ENCODE measurements at places on chromosomes 2 and 18.

GRCh38 chr2:19607400-19607799, 249.0 kb upstream of the OSR1 start:
- DNase-seq: no peak

DNA sequence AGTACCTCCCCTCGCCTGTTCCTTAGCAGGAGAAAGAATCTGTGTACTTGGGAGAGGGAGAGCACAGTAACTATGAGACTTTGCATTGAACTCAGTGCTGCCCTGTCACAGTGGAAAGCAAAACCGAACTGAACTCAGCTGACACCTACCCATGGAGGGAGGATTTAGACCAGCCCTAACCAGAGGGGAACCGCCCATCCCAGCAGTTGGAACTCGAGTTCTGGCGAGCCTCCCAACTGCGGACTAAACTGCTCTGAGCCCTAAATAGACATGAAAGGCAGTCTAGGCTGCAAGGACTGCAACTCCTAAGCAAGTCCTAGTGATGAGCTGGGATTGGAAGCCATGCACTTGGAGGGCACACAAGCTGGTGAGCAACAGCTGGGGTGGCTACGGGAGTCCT, 110.4 kb downstream of the GRB14 start:
- DNase-seq: no peak

GRCh38 chr2:175926272-175926671, 75.8 kb downstream of the LNPK start:
- DNase-seq: no peak

GRCh38 chr18:12233378-12233777, 20.8 kb upstream of the CIDEA start:
- DNase-seq: no peak

Measured in NCI-H187 treated with DMSO at 0.1 percent for 48 hours (cell line).